ENCODE measurements at places on chromosomes 2 and 18.

DNA sequence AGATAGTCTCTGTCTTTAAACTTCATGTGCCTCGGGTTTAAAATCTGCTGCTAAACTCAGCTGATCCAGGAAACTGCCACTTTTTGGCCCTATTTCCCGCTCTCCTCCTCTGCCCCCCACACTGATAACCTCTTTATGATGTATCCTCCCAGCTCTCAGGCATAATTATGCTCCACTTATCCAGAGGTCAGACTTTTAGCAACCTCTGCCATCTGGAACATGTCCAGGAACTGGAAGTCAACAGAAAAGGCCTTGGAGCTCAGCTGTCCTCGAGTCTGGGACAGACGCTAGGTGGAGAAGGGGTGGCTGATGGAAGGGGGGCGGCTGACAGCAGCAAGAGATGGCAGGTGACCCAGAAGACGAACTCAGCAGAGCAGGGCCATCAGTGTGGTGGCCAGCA, 41.2 kb downstream of the ASAP2 start:
- no peak for DNase-seq

DNA sequence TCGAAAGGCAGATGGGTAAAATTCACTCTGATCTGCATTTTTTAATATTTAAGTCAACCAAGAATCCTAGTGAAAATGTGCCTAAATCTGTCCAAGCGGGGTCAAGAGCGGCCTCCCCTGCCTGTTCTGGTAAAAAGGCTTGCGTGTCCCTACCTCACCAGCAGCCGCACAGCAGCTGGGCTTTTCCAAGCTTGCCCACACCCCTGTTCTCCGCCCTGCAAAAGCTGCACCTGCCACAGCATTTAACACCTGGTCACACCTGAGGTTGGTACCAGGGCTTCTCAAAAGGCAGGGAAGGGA, 25.8 kb upstream of the TMEM182 start:
- DNase-seq = no peak

GRCh38 chr2:21251216-21251980, 127.6 kb downstream of the TDRD15 start:
- no peak for DNase-seq

DNA sequence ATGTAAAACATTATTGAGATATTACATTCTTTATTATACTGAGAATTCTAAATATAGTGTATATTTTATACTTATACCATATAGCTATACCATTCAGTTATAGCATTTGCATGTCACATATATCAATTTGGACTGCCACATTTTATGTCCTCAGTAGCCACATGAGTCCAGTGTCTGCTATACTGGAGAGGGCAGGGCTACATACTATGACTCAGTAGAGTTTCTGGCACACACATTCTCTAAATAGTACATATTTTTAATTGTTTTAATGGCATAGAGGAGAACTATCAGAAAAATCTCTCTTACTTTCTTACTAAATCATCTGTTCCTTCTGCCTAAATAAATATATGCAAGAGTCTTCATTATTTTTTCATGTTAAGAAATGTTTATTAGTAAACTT, 55.4 kb upstream of the COL5A2 start:
- no peak for DNase-seq

GRCh38 chr18:41391616-41392595, 563.1 kb upstream of the PIK3C3 start:
- no peak for DNase-seq

DNA sequence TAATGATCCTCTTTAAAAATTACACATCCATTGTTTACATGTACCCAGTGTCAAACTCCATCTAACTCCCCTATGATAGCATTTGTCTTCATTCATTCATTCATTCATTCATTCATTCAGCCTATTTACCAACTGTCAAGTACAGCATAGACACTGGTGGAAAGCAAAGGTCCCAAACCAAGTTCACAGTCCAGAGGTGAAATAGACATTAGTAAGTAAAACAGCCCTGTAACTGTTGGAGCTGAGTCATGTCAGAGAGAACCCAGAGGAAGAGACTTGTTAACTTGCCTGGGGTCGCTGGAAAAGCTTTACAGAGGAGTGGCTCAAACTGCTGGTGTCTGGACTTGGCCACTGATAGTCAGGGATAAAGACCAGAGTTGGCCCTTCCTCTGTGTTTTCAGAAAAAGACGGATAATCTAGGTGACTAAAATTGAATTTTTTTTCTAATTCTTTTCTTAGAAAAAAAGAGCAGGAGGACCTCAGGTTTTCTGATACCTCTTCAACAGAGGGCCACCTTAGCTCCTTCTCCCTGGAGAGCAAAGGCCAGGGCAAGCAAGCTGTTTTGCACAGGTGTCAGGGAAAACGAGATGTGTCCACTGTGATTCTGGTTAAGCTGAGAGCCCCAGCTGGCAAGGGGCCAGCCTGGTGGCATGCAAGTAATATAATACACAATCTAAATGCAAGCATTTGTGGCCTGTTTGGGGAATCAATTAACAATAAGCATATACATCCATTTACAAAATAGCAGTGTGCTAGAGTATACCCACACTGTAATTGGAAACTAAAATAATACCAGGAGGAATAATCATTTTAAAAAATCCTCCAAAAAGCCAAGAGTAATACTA, 96.7 kb upstream of the SLC14A2 start:
- DNase-seq = no peak

GRCh38 chr2:190467575-190468083, 59.5 kb downstream of the MFSD6 start:
- DNase-seq = no peak

DNA sequence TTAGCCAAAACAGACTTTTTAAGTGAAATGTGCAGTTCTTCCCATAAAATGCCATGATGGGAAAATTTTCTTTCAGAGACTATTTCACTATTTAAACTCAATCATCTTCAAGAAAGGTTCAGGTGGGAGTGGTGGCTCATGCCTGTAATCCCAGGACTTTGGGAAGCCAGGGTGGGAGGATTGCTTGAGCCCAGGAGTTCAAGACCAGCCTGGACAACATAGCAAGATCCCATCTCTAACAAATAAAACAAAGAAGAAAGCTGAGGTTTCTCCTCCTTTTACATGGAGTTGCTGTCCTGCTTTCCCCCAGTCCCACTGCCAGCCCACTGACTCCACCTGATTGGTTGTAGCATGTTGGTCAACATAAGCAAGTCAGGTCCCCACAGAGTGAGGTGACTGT, 25.8 kb upstream of the SOS1 start:
- DNase-seq = no peak

DNA sequence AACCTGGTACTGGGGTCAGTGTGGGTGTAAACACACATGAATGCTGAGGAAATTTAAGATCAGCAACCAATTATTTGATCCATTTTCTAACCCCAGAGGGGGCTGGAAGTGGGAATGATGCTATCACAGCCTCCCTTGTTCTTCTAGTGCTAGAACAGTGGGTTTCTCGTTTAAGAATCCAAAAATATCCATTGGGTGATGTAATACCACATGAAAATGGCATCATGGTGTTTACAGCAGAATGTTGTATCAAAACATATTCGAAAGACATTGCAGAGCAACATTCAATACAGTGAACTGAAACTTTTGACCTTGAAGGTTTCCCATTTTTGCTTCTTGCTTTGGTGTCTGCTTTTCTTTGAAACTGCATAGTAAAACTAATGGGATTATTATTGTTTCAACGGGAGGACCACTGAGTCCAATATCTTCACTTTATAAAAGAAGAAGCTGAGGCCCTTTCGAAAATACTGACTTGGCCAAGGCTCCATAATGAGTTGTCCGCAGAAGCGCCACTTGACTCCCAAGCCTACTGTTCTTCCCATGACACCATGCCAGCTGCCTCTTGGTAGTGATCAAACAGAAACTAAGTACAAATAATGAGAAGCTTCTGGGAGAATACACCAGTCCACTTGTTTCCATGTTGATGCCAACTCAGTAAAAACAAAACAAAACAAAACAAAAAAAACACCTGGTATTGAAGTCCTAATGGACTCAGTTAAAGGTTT, 106.1 kb downstream of the COLEC12 start:
- no peak for DNase-seq

DNA sequence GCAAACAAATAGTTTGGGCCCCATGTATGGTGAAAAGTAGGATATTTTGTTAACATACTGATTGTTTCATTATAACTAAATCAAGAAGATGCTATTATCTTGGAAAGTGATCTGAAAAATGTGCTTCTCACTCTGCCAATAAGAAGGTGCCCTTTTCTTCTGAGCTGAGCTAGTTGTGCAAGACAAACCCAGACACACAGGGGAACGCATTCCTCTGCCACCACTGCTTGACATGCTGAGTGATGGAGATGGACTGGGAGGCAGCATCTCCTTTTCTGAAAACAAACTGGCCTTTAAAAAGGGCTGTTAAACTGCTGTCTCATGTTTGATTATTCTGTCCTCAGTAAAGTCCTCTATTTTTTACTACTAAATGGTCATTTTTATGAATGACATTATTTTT, 1989.9 kb upstream of the CELF4 start:
- DNase-seq = no peak

- no peak for DNase-seq
Measured at GRCh38 chr2:222518570-222519381, 94.4 kb downstream of the SGPP2 start.

GRCh38 chr2:99789849-99790248, 300.0 kb upstream of the REV1 start:
- DNase-seq = no peak

GRCh38 chr2:43199492-43200488, 26.6 kb downstream of the ZFP36L2 start:
- no peak for DNase-seq

- DNase-seq = no peak
Measured at GRCh38 chr2:63057249-63058143, 6.9 kb downstream of the OTX1 start.

DNA sequence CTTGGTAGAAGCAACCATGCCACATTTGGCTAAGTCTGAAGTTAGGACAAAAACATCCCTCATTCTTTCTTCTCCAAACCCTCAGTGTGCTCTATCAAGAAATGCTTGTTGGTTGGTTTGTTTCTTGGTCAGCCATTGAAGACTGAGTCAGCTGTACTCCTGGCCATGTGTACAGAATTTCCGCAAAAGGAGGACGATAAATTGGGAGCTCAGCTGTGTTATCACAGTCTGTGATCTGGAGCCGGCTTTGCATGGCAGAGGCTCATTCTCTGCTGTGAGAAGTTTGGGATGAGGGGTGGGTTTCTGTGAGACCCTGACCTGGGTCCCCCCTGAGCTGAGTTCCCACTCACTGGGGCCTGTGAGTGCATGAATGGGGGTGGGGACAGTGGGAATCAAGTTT, 26.3 kb upstream of the E2F6 start:
- DNase-seq = no peak

DNA sequence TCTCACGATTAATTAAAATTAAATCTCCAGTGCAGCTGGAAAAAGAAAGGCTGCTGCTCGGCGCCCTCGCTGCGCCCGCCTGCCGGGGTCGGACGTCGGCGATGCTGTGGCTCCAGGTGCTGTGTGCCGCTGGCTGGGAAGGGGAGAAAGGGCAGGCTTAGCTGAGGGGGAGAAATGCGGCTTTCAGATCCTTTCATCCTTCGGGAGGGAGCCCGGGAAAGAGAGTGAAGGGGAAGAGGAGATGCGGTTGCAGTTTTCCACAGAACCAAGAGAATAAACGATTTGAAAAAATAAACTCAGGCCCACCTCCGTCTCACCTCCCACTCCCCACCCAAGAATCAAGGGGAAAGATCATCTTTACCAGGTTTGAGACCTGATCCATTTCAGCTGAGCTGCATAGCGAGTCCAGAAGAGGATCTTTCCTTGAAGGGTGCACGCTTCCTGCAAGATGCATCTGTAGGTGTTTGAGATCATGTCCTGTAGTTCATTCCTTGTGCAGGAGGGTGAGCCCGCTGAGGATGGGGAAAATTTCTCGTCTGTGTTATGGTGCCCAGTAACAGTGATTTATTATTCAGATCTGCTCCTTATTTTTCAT, 495 bp downstream of the TMEM169 start:
- DNase-seq = peak; percentile 15

- no peak for DNase-seq
Measured at GRCh38 chr2:162579169-162579568, 235.2 kb downstream of the GCA start.

- DNase-seq = no peak
Measured at GRCh38 chr2:237734905-237735623, 63.5 kb upstream of the RBM44 start.

- DNase-seq = no peak
Measured at GRCh38 chr2:23385351-23385747, 370 bp downstream of the KLHL29 start.

All from stimulated activated CD4-positive, alpha-beta T cell treated with anti-CD3 and anti-CD28 coated beads, Interleukin-2, amount 100 ng/mL, for 24 hours (primary cell).